ENCODE measurements at places on chromosomes 7 and 10. TPM values are rescaled to one million over a fixed set of nuclear protein-coding genes. Genes with fewer than 3 reads are reported as not detected.

NODAL gene
- 0.38 TPM for polyA plus RNA-seq

SFRP5 gene
- 0.16 TPM for polyA plus RNA-seq

FAM20C gene
- polyA plus RNA-seq: 75.4 TPM

KIAA1549 gene
- 11.9 TPM for polyA plus RNA-seq

UBE2D4 gene
- 22.7 TPM for polyA plus RNA-seq

ZP3 gene
- 2.5 TPM for polyA plus RNA-seq
